ENCODE measurements at places on chromosomes 5 and 9.

- DNase-seq = no peak
Observed at GRCh38 chr5:116437922-116438578, 136.6 kb downstream of the SEMA6A start.

DNA sequence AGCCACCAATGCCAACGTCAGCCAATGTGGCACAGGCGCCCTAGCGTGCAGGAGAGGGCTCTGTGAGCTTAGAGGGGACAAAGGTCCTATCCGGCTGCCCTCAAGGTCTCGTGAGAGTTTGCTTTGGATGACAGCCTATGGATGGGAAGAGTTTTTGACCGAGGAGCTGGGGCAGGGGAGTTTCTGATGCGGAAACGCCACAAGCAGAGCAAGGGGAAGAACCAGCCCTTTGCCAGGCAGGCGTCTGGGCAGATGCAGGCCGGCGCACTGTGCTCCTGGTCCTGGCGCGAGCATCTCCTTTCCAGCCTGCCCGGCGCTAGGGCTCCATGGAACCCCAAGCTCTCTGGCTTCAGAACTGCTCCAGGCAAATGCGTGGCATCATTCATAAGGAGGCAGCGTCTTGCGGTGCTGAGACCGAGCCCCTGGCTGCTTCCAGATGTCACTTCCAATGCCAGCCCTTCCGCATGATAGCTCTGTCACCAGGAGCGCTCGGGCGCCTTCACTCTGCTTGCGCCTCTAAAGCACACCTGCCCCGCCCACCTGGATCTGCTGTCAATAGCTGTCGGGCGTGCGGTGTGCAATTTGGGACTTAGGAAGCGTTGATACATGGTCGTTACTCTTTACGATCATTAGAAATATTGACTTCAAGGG is 374.9 kb upstream of the IRX1 start:
- DNase-seq = no peak

- DNase-seq = no peak
Observed at GRCh38 chr5:159582756-159583541, 252.7 kb upstream of the IL12B start.

DNA sequence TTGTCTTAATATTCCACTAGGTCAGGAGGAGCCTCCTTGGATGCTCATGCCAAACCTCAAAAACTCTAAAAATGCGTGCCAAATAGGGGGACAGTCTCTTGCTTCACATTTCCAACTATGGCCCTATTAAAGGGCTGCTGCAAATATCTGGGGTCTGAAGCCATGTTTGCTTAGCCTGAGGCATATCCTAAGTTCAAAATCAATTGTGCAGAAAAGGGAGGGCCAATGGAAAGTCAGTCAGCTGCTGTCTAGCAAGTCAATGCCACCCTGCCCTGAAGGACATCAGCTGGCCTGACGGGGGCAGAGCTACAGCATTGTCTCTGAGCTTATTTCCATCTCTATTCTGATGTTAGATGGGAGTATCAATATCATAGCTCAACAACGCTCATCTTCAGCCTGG is 93.6 kb downstream of the SH3TC2 start:
- DNase-seq = no peak

- peak; percentile 93 for DNase-seq
Observed at GRCh38 chr9:91131433-91131839, 230.3 kb downstream of the AUH start.
